Karpas-422 (cell line): ENCODE measurements at places on chromosomes 3 and 15.
A peak's percentile ranks its signal among the peaks of the same experiment; 100 is the strongest.

DNA sequence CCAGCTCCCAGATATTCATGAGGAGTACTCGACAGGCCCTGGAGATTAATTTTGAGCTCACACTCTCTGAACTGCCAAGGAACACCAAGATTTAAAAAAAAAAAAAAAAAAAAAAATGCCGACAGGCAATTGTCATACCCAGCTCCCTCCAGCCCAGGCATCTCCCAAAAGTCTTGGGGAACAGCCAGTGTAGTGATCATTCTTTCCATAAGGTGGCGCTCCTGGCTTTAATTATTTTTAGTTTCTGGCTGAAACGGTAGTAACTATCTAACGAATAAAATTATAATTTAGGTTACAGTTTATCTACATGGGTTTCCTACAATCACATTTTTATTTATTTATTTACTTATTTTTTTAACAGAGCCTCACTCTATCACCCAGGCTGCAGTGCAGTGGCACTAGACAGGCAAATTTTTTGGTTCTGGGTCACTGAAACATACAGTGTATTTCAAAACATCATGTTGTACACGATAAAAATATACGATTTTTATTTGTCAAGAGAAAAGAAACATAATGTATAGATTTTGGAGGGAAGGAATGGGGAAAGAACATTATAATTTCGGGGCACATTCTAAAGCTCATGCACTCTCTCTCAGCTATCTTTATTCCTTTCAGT lies 157.3 kb downstream of the ADAMTS9 start:
- H3K4me3 ChIP-seq, result no peak overlapping the region
- peak; percentile 80 for DNase-seq
- no peak overlapping the region for H3K27ac ChIP-seq
- no peaks in the 10 kb centered on the region for H3K36me3 ChIP-seq
- no peaks in the 10 kb centered on the region for H3K4me1 ChIP-seq

DNA sequence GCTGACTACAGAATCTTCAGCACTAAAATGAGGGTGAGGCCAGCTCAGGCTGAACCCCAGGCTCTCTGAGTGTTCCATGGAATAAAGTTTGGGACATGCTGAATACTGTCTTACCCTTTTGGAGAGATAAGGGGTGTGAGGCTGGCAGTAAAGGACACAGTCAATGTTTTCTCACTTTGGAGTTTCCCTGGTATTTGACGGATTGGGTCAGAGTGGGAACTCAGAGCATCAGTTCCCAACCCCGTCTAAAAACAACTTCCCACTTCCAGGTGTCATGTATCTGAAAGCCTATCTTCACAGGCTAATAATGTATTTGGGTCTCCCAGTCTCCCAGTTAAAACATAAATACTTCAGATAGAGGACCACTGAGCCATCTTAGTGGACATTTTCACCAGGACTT lies 180.7 kb downstream of the TLE3 start:
- H3K4me3 ChIP-seq, result no peak overlapping the region
- H3K4me1 ChIP-seq, result peaks cover 87% of the 10 kb centered on the region
- no peak overlapping the region for H3K27ac ChIP-seq
- no peaks in the 10 kb centered on the region for H3K36me3 ChIP-seq

GRCh38 chr15:88637436-88637835 lies 1.4 kb upstream of the ISG20 start:
- no peaks in the 10 kb centered on the region for H3K27me3 ChIP-seq
- peaks cover 92% of the 10 kb centered on the region for H3K4me1 ChIP-seq
- no peak for DNase-seq
- peaks cover 4% of the 10 kb centered on the region; the same call in 1 of the 2 replicates for H3K36me3 ChIP-seq

GRCh38 chr3:68728343-68728742 lies 204.0 kb downstream of the TAFA4 start:
- no peaks in the 10 kb centered on the region for H3K4me1 ChIP-seq
- no peak for DNase-seq
- no peaks in the 10 kb centered on the region for H3K36me3 ChIP-seq
- no peak overlapping the region for H3K4me3 ChIP-seq
- no peaks in the 10 kb centered on the region for H3K27me3 ChIP-seq

DNA sequence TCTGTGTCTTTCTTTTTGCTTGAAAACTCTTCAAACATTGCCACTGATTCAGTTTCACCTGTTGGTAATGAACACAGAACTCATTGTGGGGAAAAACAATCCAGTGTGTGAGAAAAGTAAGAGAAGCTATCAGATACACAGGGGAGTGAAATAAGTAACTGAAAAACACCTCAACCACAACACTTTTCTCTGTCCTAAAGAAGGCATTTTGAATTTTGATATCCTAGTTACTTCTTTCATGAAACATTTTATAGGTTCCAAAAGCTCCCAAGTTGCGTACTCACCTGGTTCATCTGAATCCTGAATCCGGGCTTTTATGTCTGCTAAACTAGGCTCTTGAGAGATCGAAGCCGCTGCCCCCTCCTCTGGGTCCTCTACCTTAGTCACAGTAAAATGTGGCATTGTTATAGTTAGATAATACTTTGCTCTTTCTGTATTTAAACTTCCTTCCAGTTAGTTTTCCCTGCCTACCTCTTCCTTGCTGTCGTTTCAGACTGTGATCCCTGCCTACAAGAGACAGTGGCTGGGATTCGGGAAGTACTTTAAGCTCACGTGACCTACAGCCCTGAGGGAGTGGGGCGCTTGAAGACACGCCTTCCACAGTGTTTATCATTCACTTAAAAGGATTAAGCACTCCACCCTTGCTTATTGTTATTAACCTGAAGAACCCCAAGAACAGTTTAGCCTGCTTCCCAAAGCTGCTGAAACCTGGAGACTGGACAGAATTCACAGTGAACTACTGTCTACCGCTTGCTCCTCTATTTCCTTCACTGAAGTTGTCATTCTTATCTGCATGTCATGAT lies 19.1 kb downstream of the SLC12A6 start:
- H3K4me3 ChIP-seq, result no peak overlapping the region
- no peaks in the 10 kb centered on the region for H3K4me1 ChIP-seq
- no peaks in the 10 kb centered on the region for H3K36me3 ChIP-seq
- no peaks in the 10 kb centered on the region for H3K27me3 ChIP-seq

- H3K4me3 ChIP-seq, result no peak overlapping the region
- H3K27me3 ChIP-seq, result no peaks in the 10 kb centered on the region
- H3K4me1 ChIP-seq, result peaks cover 22% of the 10 kb centered on the region
- H3K36me3 ChIP-seq, result no peaks in the 10 kb centered on the region
Observed at GRCh38 chr15:56758770-56759449, 25.6 kb upstream of the ZNF280D start.

GRCh38 chr3:115999001-115999585 lies 375.8 kb downstream of the GAP43 start:
- no peaks in the 10 kb centered on the region for H3K4me1 ChIP-seq
- no peak overlapping the region for H3K4me3 ChIP-seq
- H3K36me3 ChIP-seq, result no peaks in the 10 kb centered on the region
- no peak for DNase-seq
